ENCODE measurements at places on chromosomes 4 and X. TPM values are rescaled to one million over a fixed set of nuclear protein-coding genes. Genes with fewer than 3 reads are reported as not detected.

Gene CHRDL1
- total RNA-seq = 0.56 TPM

GRCh38 chr4:128159967-128160366 lies 98.9 kb downstream of the LARP1B start:
- DNase-seq = no peak
- H3K36me3 ChIP-seq = no peaks in the 10 kb centered on the region
- no peak overlapping the region for H3K27ac ChIP-seq

DNA sequence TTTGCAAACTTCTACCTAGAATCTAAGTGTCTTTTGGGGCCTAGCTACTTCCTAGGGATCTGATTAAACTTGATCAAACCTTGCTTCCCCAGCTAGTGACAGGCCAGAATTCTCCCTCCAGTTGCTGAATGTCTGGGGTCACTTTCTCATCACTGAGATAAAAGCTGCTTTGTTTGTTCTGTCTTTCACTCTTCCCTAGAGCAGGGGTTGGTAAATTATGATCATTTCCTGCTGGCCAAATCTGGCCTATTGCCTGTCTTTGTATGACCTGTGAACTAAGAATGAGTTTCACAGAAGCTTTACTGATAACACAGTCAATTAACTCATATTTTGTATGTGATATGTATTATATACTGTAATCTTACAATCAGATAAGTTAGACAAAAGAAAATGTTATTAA lies 157.8 kb upstream of the AADAT start:
- H3K4me3 ChIP-seq = no peak overlapping the region
- H3K4me1 ChIP-seq = no peaks in the 10 kb centered on the region
- no peaks in the 10 kb centered on the region for H3K27me3 ChIP-seq
- no peak for DNase-seq
- H3K27ac ChIP-seq = no peak overlapping the region
- no peaks in the 10 kb centered on the region for H3K36me3 ChIP-seq

Gene TXK
- 2.5 TPM for total RNA-seq

DNA sequence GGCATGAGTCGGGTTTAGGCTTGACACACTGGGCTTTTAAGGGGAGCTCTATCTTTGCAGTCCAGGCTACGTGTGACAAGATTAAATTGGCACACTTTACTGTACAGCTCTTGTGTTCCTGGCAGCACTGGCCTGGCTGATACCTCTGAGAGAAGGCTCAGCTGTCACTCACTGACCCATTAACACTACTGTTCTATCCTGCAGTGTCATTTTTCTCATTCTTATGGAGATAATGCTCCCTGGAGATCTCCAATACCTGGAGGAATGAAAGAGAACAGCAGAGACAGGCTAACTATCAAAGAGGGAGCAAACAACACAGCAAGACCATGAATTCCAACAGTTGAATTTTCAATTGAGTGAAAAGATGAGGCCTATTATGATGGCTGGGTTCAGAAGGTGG lies 1.7 kb upstream of the PDHA2 start:
- no peaks in the 10 kb centered on the region for H3K4me1 ChIP-seq
- DNase-seq = no peak
- H3K36me3 ChIP-seq = no peaks in the 10 kb centered on the region
- H3K27ac ChIP-seq = no peak overlapping the region
- no peak overlapping the region for H3K4me3 ChIP-seq

- no peak overlapping the region for H3K27ac ChIP-seq
- H3K4me3 ChIP-seq = no peak overlapping the region
- H3K27me3 ChIP-seq = no peaks in the 10 kb centered on the region
- DNase-seq = no peak
- H3K4me1 ChIP-seq = no peaks in the 10 kb centered on the region
Measured at GRCh38 chrX:128805236-128805635, 718.1 kb downstream of the SMARCA1 start.

Gene IL2RG
- total RNA-seq = 1.2 TPM

DNA sequence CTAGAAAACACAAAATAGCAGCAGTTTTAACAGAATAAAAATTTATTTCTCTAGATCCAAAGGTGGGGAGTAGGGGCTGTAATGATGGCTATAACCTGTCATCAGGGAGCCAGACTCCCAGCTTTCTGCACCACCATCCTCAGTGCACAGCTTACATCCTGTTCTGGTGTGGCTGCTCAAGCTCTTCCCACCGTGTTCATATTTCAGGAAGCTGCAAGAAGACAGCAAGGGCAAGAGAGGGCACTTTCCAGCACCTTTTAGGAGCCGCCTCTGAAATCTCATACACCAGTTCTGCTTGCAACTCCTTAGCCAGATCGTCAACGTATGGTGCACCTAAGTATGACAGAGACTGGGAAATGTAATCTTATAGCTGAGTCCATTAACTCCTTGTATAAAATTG lies 253.7 kb downstream of the CENPC start:
- no peaks in the 10 kb centered on the region for H3K4me1 ChIP-seq
- DNase-seq = no peak
- H3K27ac ChIP-seq = no peak overlapping the region
- H3K36me3 ChIP-seq = no peaks in the 10 kb centered on the region
- H3K27me3 ChIP-seq = no peaks in the 10 kb centered on the region

Gene MAGEA12
- not detected for total RNA-seq

GRCh38 chr4:147057611-147058190 lies 112.0 kb upstream of the TTC29 start:
- no peak overlapping the region for H3K27ac ChIP-seq
- H3K4me3 ChIP-seq = peak overlapping the region; percentile 41
- no peak for DNase-seq
- H3K36me3 ChIP-seq = no peaks in the 10 kb centered on the region
- H3K27me3 ChIP-seq = no peaks in the 10 kb centered on the region
- no peaks in the 10 kb centered on the region for H3K4me1 ChIP-seq

GRCh38 chrX:120560405-120560841 lies 339 bp downstream of the CUL4B start:
- H3K4me1 ChIP-seq = no peaks in the 10 kb centered on the region
- DNase-seq = no peak
- H3K36me3 ChIP-seq = no peaks in the 10 kb centered on the region
- peak overlapping the region; percentile 99 for H3K27ac ChIP-seq
- peak overlapping the region; percentile 49 for H3K4me3 ChIP-seq

DNA sequence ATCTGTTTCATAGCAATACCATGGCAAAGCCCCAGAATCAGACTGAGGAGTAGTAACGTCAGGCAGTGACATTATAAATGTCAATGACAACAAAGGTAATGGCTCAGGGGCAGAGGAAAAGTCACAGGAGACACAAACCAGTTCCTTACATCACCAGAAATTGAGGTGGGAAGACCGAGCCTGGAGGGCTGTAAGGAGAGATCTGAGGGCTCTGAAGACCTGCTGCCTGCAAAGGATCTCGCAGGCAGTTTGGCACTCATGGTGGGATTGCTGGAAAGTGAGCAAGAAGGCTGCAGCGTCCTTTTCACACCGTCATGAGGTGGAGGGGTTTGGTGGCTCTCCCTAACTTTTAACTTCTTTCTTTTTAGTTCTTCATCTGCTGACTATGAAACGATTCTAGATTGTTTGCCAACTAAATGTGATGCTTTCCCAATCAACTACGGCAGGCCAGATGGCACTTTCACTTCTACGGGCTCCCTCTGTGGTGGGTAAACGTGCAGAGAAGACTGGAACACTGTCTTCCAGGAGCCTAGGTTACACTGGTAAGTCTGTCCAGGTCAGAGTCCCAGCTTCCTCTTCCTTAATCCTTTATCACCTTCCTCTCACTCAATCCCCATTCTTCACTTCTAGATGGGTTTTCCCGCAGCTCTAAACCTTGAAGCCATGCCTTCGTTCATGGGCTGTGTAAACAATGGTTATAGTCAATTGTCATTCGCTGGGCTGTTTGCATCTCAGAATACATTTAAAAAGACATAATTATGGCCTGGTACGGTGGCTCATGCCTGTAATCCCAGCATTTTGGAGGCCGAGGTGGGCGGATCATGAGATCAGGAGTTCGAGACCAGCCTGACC lies 58.2 kb downstream of the TBC1D9 start:
- no peak overlapping the region for H3K4me3 ChIP-seq
- no peak for DNase-seq
- H3K36me3 ChIP-seq = no peaks in the 10 kb centered on the region
- H3K4me1 ChIP-seq = no peaks in the 10 kb centered on the region
- H3K27me3 ChIP-seq = no peaks in the 10 kb centered on the region
- no peak overlapping the region for H3K27ac ChIP-seq

GRCh38 chrX:45669715-45670340 lies 469.2 kb upstream of the DIPK2B start:
- H3K4me3 ChIP-seq = no peak overlapping the region
- no peak for DNase-seq
- H3K36me3 ChIP-seq = no peaks in the 10 kb centered on the region
- no peaks in the 10 kb centered on the region for H3K4me1 ChIP-seq
- no peaks in the 10 kb centered on the region for H3K27me3 ChIP-seq
- H3K27ac ChIP-seq = no peak overlapping the region

DNA sequence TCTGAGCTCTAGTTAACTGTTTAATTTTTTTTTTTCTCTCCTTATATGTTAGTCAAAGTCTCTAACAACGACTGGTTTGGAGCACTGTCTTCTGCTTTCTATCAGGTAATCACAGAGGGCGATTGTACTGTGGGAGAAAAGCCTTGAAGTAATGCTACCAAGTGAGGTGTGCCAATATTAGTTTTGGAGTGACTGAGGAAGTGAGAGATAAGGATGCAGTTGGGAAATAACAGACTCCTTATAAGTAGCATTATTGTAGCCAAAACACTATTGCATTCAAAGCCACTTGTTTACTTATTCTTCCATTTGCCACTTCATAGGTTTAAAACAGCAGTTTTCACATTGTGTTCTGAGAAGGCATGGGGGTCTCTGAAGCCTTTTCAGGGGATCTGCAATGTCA lies 79.1 kb upstream of the SLC6A14 start:
- H3K4me3 ChIP-seq = no peak overlapping the region
- H3K27ac ChIP-seq = no peak overlapping the region
- H3K36me3 ChIP-seq = no peaks in the 10 kb centered on the region
- H3K4me1 ChIP-seq = no peaks in the 10 kb centered on the region
- no peak for DNase-seq
